ENCODE measurements at places on chromosomes 1 and 21.

GRCh38 chr1:114089502-114090138, 64.0 kb downstream of the SYT6 start:
- DNase-seq, result no peak

DNA sequence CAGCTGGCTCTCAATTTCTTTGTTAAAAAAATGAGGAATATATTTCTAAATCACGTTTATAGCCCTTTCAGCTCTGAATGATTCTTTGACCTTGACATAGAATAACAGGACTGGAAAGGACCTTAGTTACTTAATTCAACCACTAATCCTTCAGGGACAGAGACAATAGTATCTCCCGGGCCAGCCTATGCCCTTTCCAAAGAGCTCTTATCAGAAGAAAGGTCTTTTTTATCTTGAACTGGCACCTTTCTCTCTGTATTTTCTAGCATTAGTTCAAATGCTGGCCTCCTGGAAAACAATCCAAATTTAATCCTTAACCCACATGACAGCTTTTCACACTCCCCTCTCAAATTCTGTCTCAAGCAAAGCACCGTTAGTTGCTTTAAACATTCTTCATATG, 44.8 kb upstream of the FBXO28 start:
- DNase-seq, result no peak

DNA sequence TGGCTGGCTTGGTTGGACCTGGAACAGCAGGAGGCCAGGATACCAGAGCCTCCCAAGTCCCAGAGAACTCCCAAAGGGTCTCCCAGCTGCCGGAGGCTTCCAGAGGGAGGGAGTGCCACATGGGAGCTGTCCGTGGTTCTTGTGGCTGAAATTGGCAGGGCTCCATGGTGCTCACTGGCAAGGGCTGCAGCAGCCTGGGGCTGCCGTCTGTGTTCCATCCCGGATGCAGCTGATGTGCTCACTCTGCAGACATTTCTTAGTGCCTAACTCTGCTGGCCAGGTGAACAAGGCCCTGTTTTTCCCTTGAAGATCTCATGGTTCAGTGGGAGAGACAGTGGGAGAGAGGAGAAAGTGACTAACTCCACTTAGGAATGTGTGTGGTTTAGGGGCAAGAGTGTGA, 261.1 kb downstream of the CAMTA1 start:
- peak; percentile 66 for DNase-seq

- DNase-seq, result no peak
Observed at GRCh38 chr1:25714372-25714931, 85.5 kb upstream of the SELENON start.

DNA sequence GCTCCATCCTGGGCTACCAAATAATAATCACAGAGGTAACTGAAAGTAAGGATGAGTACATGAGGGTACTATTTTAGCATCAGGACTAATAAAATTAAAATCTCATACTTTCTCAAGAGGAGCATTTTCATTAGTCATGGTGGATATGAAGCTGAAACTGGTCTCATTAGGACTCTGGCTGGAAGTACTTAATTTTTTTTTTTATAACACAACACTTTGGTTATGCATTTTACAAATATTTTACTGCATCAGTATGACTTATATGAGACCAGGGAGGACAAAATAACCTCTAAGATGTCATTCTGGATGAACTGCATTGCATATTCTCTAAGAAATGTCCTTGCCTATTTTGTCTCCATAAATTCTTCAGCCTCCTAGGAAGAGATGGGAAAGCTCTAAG, 290.9 kb downstream of the HLX start:
- DNase-seq, result peak; percentile 37

DNA sequence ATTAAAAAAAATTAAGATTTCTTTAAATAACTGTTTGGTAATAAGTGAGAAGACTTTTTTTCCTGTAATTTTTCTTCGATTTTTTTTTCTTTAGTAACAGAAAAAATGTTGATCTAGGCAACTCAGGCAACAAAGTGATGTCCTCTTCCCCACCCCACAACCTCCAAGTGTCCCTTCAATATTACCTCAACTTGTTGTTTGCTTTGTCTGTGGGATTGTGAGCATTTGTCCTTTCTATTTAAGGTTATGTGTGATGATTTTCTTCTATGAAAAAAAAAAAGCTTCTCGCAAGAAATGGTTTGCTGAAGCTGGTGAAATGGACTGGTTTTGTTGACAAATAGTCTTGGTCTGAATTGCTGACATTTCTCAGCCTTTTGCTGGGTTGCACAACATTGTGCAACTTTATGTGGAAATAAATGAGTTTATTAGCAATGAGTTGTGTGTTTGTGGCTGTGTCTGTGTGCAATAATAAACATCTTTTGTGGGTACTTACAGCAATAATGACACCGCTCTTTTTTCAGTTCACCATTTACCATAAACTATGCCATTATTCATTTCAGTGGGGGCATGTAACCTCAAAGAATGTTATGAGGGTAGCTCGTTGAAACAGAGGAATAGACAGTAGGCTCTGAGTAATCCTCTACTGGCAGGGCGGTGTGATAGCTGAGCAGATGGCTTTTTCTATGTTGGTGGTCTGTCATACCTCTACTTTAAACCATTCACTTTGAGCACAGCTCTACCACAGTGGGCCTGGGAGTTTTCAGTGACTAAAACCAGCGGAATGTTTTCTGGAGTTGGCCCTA, 218.4 kb downstream of the HLX start:
- DNase-seq, result peak; percentile 100

- no peak for DNase-seq
Observed at GRCh38 chr1:14804626-14805025, 206.1 kb downstream of the KAZN start.

DNA sequence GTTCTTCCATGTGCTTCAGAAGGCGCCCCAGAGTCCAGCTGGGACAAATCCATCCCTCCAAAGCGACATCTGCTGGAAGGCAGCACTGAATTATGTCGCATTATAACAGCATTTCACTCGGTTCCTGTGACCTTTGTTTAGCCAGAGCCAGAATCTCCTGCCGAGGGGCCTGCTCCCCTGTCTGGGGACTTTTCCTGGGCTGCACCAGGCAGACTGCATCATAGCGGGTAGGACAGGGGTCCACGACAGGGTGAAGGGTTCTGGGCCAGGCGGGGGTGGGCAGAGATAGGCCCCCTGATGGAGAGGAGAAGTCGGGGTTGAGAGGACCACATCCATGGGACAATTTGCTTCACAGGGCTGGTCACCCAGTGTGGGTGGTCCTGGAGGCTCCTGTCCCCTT, 276.9 kb downstream of the MATN1 start:
- DNase-seq, result no peak

GRCh38 chr1:212981571-212982328, 31.4 kb downstream of the VASH2 start:
- no peak for DNase-seq

DNA sequence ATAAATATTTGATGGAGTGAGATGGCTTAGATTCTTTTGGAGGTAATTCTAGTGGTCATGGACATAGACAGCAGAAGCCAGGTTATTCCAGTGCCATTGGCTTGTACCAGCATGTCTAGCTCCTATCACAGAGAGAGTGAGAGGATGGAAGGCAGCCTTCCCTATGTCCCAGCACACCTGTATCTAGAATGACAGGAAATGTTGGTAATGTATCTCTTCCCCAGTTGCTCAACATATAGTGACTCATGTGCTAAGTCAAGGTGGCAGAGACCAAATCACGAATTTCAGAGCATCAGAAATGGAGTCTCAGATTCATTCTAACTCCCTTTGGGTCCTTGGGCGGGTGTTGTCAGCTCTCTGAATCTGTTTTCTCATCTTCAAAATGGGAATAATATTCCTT, 28.4 kb downstream of the METTL13 start:
- DNase-seq, result no peak

GRCh38 chr1:89873770-89874169, 52.9 kb downstream of the LRRC8D start:
- peak; percentile 91 for DNase-seq

- no peak for DNase-seq
Observed at GRCh38 chr1:227378871-227379554, 60.7 kb upstream of the CDC42BPA start.

- DNase-seq, result no peak
Observed at GRCh38 chr21:33924766-33925100, 9.1 kb upstream of the ATP5PO start.

GRCh38 chr1:27992276-27992675, 32.5 kb downstream of the XKR8 start:
- no peak for DNase-seq

- no peak for DNase-seq
Observed at GRCh38 chr1:169507413-169507812, 21.7 kb upstream of the SLC19A2 start.

DNA sequence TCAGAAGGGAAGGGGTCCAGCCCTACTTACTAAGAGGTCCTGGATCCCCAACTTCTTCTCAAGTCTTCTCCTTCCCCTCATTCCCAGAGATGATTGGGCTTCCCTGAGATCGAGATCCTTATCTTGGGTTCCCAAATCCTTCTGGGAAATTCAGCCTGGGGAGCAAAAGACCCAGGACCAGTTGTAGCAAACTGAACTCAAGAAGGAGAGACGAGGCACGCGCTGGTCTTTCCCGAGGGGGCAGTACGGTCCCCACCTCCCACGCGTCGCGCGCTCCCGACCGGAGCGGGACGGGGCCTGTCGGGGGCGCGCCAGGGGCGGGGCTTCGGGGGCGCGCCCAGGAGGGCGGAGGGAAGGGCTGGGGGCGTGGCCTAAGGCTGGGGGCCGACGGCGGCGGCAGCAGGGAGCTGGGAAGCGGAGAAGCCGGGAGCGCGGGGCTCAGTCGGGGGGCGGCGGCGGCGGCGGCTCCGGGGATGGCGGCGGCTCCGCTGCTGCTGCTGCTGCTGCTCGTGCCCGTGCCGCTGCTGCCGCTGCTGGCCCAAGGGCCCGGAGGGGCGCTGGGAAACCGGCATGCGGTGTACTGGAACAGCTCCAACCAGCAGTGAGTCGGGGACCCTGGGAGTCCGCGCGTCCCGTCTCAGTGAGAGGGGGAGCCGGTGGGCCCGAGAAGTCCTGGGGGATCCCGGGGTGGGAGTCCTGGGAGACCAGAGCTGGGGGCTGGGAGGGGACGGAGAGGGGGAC, at the start of gene EFNA3:
Gene EFNA3 (plus strand): TSS at position 369 of the 741 bp plus-strand sequence. CDS start 105 bp downstream, at position 474.
- peak; percentile 26 for DNase-seq

DNA sequence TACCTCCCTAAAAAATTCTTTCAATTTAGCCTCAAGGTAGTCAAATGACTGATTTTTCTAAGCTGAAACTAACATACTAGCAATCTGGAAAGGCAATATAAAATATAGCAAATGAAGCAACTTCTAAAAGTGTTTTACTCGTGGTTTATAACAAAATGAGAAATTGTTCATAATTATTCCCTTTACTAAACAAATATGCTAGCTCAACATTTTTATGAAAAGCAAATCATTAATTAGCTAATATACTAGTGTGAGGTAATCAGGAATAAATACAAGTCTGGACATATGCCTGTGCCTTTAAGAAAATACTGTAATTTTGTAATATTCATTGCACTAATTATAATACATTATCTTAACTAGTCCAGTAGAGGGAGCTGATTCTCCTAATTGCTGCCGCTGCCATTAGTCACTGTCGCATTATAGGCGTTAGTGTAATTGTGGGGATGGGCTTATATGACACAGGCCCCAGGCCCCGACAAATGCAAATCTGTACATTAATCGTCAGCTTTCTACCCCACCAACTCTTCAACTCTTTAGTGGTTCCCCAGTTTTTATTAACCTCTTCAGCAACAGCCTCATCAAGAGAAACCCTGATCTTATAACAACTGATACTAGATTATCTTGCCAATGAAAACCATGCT, 160.9 kb downstream of the GABPA start:
- peak; percentile 39 for DNase-seq

- DNase-seq, result no peak
Observed at GRCh38 chr1:248787430-248787829, 31.9 kb upstream of the LYPD8 start.

DNA sequence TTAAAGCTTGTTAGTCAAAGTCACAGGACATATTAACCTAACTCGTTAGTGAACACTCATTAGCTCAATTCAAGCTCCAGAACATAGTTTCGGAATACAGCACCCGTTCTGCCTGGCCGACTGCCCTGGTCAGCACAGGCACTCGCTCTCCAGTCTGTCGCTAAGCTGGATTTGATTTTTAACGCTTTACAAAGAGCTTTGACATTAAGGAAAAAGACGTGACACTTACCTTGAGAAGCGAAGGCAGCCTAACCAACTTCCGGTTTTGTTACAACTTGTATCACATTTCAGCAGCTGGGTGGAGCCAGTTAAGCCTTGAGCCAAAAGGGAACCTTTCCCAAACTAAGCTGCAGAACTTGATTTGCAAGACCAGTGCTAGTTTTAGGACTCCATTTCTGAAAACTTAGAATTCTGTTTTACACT, at the start of gene FRRS1:
Gene FRRS1 (minus strand): TSS at position 258 of the 423 bp plus-strand sequence. CDS start 17,867 bp downstream, outside the sequence.
- DNase-seq, result peak; percentile 53

DNA sequence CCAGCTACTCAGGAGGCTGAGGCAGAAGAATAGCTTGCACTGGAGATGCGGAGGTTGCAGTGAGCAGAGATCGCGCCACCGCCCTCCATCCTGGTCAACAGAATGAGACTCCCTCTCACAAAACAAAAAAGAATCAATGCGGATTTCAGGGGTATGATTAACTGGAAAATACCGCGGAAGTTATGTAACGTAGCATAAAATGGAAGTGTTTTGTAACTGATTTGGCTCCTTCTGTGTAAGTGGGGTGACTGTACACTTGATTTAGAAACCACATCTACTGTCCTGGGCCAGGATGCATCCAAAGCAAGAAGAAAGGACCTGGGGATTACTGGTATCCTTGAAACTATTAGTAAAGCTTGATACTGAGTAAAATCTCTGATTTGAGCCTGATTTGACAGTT, 3.1 kb upstream of the VAMP4 start:
- no peak for DNase-seq

- no peak for DNase-seq
Observed at GRCh38 chr1:32386676-32387392, 7.4 kb downstream of the BSDC1 start.

DNA sequence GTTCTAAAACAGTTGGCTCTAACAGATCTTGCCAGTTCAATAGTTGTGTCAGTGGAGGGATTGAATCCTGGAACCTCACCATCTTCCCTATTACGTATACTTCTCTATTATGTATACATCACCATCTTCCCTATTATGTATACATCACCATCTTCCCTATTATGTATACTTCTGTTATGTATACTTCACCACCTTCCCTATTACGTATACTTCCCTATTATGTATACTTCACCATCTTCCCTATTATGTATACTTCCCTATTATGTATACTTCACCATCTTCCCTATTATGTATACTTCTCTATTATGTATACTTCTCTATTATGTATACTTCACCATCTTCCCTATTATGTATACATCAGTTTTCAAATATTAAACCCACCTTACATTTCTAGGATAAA, 34.4 kb upstream of the HP1BP3 start:
- DNase-seq, result no peak

- no peak for DNase-seq
Observed at GRCh38 chr1:178962853-178963711, 62.6 kb upstream of the FAM20B start.

- no peak for DNase-seq
Observed at GRCh38 chr1:219826290-219826689, 102.1 kb downstream of the SLC30A10 start.

GRCh38 chr1:184878002-184878401, 96.3 kb downstream of the NIBAN1 start:
- no peak for DNase-seq

GRCh38 chr1:192443616-192444015, 126.8 kb downstream of the RGS21 start:
- no peak for DNase-seq

GRCh38 chr21:28540514-28540913, 452.2 kb downstream of the LTN1 start:
- peak; percentile 46 for DNase-seq

Measured in AG10803 (cell line).